T-helper 17 cell (primary cell): ENCODE measurements at places on chromosomes 16 and 17. TPM values are rescaled to one million over a fixed set of nuclear protein-coding genes. Genes with fewer than 3 reads are reported as not detected.

- no peaks in the 10 kb centered on the region for H3K4me1 ChIP-seq
- H3K4me3 ChIP-seq, result no peak overlapping the region
- no peak overlapping the region for H3K27ac ChIP-seq
- no peak for DNase-seq
Measured at GRCh38 chr17:13351046-13351445, 250.7 kb downstream of the HS3ST3A1 start.

GRCh38 chr17:79159926-79160325 lies 85.3 kb downstream of the ENGASE start:
- peaks cover 5% of the 10 kb centered on the region for H3K27me3 ChIP-seq
- no peak overlapping the region for H3K4me3 ChIP-seq
- DNase-seq, result no peak
- H3K27ac ChIP-seq, result no peak overlapping the region

GRCh38 chr17:50365165-50365564 lies 7.8 kb downstream of the MRPL27 start:
- H3K27me3 ChIP-seq, result no peaks in the 10 kb centered on the region
- no peak overlapping the region for H3K4me3 ChIP-seq
- H3K4me1 ChIP-seq, result peaks cover 11% of the 10 kb centered on the region
- H3K36me3 ChIP-seq, result peaks cover 5% of the 10 kb centered on the region
- no peak overlapping the region for H3K27ac ChIP-seq
- DNase-seq, result no peak

DNA sequence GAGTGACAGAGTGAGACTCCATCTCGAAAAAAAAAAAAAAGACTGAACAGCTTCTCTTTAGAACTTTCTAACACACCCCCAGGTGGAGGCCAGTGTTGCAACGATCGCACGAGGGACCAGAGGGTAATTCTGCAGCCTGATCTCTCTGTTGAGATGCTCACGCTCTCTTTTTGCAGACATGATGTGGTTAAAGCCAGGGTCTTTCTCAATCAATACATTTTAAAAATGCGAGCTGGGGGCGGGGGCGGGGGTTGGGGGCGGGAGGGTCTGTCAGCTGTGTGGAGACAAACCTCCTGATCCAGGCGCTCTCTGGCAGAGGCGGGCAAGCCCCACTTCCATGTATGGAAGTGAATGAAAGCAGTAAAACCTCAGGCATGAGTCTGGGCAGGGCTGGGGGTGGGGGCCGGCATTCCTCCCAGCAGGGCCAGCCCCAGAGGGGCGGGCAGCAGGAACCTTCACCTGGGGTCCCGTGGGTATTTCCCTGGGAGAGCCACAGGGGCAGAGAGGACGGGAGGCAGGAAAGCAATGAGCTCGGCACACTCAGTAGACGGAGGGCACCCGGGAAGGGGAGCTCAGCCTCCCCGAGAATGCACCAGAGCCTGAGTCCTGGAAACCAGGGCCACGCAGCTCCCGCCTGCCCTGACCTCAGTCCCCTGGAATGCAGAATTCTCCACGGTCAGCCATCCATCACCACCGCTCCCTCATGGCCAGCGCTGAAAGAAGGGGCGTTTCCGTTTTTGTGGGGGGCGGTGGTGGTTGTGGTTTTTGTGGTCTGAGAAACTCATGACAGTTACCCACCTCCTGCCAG lies 28.0 kb downstream of the NXN start:
- DNase-seq, result no peak
- no peak overlapping the region for H3K4me3 ChIP-seq
- H3K27ac ChIP-seq, result no peak overlapping the region
- no peaks in the 10 kb centered on the region for H3K4me1 ChIP-seq

- H3K4me1 ChIP-seq, result peaks cover 2% of the 10 kb centered on the region
- H3K27ac ChIP-seq, result no peak overlapping the region
- DNase-seq, result no peak
- no peak overlapping the region for H3K4me3 ChIP-seq
Measured at GRCh38 chr16:47713225-47713595, 252.1 kb downstream of the PHKB start.

GRCh38 chr17:48618256-48618896 lies 3.3 kb upstream of the HOXB8 start:
- H3K27me3 ChIP-seq, result peaks cover 96% of the 10 kb centered on the region
- peaks cover 41% of the 10 kb centered on the region for H3K4me1 ChIP-seq
- H3K36me3 ChIP-seq, result peaks cover 12% of the 10 kb centered on the region
- H3K4me3 ChIP-seq, result peak overlapping the region; percentile 25
- peak; percentile 74 for DNase-seq
- H3K27ac ChIP-seq, result peak overlapping the region; percentile 96

- peaks cover 17% of the 10 kb centered on the region for H3K4me1 ChIP-seq
- H3K36me3 ChIP-seq, result peaks cover 5% of the 10 kb centered on the region
- H3K27ac ChIP-seq, result no peak overlapping the region
- no peaks in the 10 kb centered on the region for H3K27me3 ChIP-seq
- no peak overlapping the region for H3K4me3 ChIP-seq
Measured at GRCh38 chr17:4968486-4969046, 949 bp upstream of the SPAG7 start.

GRCh38 chr17:836151-836550 lies 54.0 kb downstream of the MRM3 start:
- no peaks in the 10 kb centered on the region for H3K4me1 ChIP-seq
- no peak overlapping the region for H3K27ac ChIP-seq
- H3K36me3 ChIP-seq, result no peaks in the 10 kb centered on the region
- no peak for DNase-seq
- H3K27me3 ChIP-seq, result peaks cover 11% of the 10 kb centered on the region

GRCh38 chr17:81735264-81736102 lies 23.4 kb downstream of the SLC25A10 start:
- peak overlapping the region; percentile 72 for H3K4me3 ChIP-seq
- H3K27me3 ChIP-seq, result peaks cover 46% of the 10 kb centered on the region
- H3K36me3 ChIP-seq, result no peaks in the 10 kb centered on the region
- H3K27ac ChIP-seq, result peak overlapping the region; percentile 57
- no peak for DNase-seq
- H3K4me1 ChIP-seq, result peaks cover 9% of the 10 kb centered on the region

DNA sequence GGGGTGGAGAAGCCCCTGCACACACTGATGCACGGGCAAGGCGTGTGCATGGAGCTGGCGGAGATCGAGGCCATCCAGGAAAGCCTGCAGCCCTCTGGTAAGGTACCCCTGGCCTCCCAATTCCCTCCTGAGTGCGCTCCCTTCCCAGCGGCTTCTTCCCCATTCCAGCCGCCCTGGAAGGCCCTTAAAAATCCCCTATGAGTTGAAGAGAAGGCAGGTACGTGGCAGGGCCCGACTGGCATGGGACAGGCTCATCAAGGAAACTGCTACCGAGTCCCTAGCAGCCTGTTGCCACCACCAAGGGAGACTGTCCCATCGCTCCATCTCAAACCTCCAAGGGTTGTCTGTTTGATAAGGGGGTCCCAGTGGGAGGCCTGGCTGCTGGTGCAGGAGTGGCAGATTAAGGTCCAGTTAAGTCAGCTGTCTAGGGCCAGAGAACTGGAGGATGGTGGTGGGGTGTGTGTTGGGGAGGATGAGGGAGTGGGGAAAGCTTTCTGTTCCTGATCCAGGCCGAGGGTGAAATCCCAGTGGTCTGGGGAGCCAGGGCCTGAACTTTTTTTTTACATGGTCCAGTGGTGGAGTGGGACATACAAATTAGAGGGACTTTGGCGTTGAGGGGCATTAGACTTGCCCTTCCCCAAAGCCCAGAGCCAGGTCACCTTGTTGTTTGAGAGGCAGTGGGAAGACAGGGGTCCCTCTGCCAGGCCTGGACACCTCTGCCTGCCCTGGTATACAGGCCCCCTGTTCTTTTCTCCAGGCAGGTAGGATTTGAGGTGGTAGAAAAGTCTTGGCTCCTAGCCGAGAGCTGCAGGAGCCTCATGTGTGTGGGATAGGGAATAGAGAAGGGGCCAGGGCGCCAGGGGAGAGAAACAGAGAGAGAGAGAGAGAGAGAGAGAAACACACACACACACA lies 994 bp downstream of the IGFBP4 start:
- H3K27ac ChIP-seq, result peak overlapping the region; percentile 90
- peak overlapping the region; percentile 87 for H3K4me3 ChIP-seq
- DNase-seq, result no peak

GRCh38 chr16:50616883-50617645 lies 64.0 kb downstream of the SNX20 start:
- no peaks in the 10 kb centered on the region for H3K27me3 ChIP-seq
- DNase-seq, result no peak
- H3K4me3 ChIP-seq, result no peak overlapping the region
- no peaks in the 10 kb centered on the region for H3K36me3 ChIP-seq
- peak overlapping the region; percentile 32 for H3K27ac ChIP-seq
- peaks cover 13% of the 10 kb centered on the region for H3K4me1 ChIP-seq

GRCh38 chr16:14347706-14348105 lies 276.6 kb downstream of the MRTFB start:
- no peak overlapping the region for H3K4me3 ChIP-seq
- DNase-seq, result no peak
- no peaks in the 10 kb centered on the region for H3K4me1 ChIP-seq

- no peaks in the 10 kb centered on the region for H3K36me3 ChIP-seq
- peaks cover 44% of the 10 kb centered on the region for H3K27me3 ChIP-seq
- DNase-seq, result no peak
- peak overlapping the region; percentile 2 for H3K27ac ChIP-seq
- H3K4me1 ChIP-seq, result peaks cover 24% of the 10 kb centered on the region
Measured at GRCh38 chr16:31215287-31216162, 1.4 kb downstream of the PYDC1 start.

GRCh38 chr16:88883117-88883895 lies 16.8 kb upstream of the PABPN1L start:
- H3K27ac ChIP-seq, result no peak overlapping the region
- DNase-seq, result no peak
- no peak overlapping the region for H3K4me3 ChIP-seq

GRCh38 chr17:11331547-11332513 lies 90.8 kb downstream of the SHISA6 start:
- H3K4me1 ChIP-seq, result no peaks in the 10 kb centered on the region
- H3K27me3 ChIP-seq, result no peaks in the 10 kb centered on the region
- no peaks in the 10 kb centered on the region for H3K36me3 ChIP-seq
- H3K4me3 ChIP-seq, result no peak overlapping the region
- no peak for DNase-seq
- no peak overlapping the region for H3K27ac ChIP-seq

- H3K4me3 ChIP-seq, result no peak overlapping the region
- no peak overlapping the region for H3K27ac ChIP-seq
- peaks cover 3% of the 10 kb centered on the region for H3K4me1 ChIP-seq
- H3K27me3 ChIP-seq, result peaks cover 12% of the 10 kb centered on the region
- H3K36me3 ChIP-seq, result no peaks in the 10 kb centered on the region
- DNase-seq, result no peak
Measured at GRCh38 chr16:15830832-15831451, 25.9 kb downstream of the MYH11 start.

DNA sequence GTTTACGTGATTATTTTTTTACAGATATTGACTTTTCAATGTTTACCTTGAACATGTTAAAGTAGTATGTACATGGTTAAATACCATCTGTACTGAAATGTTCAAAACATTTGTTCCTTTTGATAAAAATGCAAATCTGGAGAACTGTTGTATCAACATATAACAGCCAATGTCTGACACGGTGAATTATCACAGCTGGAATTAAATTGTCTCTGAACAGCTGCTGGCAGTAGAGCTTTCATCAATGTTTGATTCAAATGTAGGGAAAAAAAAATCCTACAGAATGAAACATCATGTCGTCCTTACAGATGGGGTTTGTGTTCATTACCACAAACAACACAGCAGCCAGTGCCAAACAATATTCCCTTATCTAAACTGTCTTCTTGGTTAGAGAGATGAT lies 79.9 kb downstream of the TOX3 start:
- no peaks in the 10 kb centered on the region for H3K36me3 ChIP-seq
- H3K27ac ChIP-seq, result no peak overlapping the region
- no peaks in the 10 kb centered on the region for H3K27me3 ChIP-seq
- H3K4me1 ChIP-seq, result no peaks in the 10 kb centered on the region

DNA sequence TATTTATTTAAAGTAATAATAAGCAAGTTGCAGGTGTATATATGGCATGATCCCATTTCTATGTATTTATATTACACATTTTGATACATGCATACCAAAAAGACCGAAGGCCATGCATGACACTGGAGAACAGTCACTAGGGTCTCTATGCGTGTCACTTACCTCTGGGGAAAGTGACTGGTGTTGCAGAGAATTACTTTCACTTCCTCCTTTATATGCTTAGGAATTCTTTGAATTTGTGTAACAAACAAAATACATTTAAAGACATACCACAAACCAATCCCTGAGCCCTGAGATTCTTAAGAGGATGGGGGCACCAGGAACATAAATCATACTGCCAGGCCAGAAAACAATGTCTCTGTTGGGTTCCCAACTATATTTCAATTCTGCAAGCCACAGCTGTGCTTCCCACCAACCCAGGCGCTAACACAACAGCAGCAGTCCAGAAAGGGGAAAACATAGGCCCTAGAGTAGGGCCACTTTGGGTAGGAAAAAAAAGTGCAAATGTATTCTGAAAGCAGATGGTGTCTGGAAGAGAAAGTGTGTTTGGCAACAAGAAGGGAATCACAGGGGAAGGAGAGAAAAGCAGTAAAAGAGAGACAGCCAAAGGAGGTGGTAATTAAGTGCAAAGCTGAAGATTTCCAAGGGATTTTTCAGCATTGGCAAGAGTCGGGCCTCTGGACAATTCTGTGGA lies 24.5 kb upstream of the HYDIN start:
- DNase-seq, result no peak
- H3K4me1 ChIP-seq, result peaks cover 3% of the 10 kb centered on the region
- H3K27ac ChIP-seq, result no peak overlapping the region

DNA sequence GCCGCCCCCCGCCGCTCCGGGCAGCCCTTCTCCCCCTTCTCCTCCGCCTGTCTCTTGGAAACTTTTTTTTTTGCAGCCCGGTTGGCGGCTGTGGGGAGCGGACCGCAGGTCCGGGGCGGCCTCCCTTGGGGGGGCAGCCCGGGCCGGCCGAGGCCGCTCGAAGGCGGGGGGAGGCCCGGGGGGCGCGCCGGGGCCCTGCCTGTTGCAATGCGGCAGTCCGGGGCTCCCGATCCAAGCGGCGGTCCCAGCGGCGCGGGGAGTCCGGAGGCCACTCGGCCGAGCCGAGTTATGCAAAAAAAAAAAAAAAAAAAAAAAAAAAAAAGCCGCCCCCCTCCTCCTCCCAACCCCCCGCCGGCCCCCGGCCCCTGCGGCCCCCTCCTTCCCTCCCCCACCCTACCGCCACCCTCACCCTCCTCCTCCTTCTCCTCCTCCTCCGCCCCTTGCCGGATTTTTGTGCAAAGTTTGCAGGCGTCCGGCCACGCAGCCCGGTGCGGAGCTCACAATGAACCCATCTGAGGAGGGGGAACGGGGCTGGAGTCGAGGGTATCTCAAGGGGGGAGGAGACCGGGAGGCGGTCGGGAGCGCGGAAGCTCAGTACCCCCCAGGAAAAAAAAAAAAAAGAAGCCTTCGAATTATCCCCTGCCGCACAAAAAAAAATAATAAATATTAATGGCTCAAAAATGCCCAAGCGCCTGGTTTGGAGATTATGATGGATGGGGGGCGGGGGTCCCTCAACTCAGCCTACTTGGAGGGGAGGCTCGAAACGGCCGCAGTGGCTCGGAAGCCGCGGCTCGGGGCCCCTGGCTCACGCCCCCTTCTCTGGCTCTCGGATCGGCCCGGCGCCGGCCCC lies at the start of gene ZNF423:
Gene ZNF423, minus strand, starts transcription at position 291 of the 850 bp plus-strand sequence. CDS start 338 bp downstream, outside the sequence.
- H3K36me3 ChIP-seq, result no peaks in the 10 kb centered on the region
- peaks cover 46% of the 10 kb centered on the region for H3K27me3 ChIP-seq
- peak within 1 kb of the TSS; percentile 90 for H3K4me3 ChIP-seq
- H3K27ac ChIP-seq, result no peak within 1 kb of the TSS
- no peak for DNase-seq

GRCh38 chr17:49508866-49509587 lies 13.9 kb downstream of the NGFR start:
- H3K27me3 ChIP-seq, result peaks cover 42% of the 10 kb centered on the region
- DNase-seq, result no peak
- peaks cover 8% of the 10 kb centered on the region for H3K36me3 ChIP-seq
- H3K4me1 ChIP-seq, result peaks cover 3% of the 10 kb centered on the region

Gene ATF7IP2
- total RNA-seq, result 86.7 TPM

Gene TNFSF13
- 3.1 TPM for total RNA-seq

Gene MT1E
- total RNA-seq, result 1.9 TPM

Gene KRTAP17-1
- not detected for total RNA-seq

Gene PLA2G10
- not detected for total RNA-seq

Gene KIF2B
- total RNA-seq, result not detected
